Kidney tubule cell (primary cell): ENCODE measurements at places on chromosomes 7 and 10.

GRCh38 chr7:140333223-140333622, 65.1 kb downstream of the SLC37A3 start:
- no peak for DNase-seq

DNA sequence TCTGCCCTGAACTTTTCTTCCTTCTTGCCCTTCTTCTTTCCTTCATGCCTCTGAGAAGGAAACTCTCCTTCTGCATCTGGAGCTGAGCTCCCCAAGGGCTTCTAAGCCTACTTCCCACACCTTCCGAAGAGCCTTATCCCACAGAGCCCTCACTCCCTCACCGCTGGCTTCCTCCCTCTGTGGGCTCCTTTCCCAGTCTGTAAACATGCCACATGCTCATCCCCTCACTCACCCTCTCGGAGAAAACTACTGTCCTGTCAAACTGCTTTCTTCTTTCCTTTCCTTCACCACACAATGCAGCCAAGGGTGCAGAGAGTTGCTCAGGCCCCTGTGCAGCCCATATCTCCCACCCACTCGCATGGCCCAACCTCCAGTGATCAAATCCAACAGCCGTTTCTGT, 18.1 kb downstream of the ANKRD16 start:
- DNase-seq, result no peak

GRCh38 chr7:113698556-113699220, 220.1 kb downstream of the PPP1R3A start:
- DNase-seq, result peak; percentile 37

DNA sequence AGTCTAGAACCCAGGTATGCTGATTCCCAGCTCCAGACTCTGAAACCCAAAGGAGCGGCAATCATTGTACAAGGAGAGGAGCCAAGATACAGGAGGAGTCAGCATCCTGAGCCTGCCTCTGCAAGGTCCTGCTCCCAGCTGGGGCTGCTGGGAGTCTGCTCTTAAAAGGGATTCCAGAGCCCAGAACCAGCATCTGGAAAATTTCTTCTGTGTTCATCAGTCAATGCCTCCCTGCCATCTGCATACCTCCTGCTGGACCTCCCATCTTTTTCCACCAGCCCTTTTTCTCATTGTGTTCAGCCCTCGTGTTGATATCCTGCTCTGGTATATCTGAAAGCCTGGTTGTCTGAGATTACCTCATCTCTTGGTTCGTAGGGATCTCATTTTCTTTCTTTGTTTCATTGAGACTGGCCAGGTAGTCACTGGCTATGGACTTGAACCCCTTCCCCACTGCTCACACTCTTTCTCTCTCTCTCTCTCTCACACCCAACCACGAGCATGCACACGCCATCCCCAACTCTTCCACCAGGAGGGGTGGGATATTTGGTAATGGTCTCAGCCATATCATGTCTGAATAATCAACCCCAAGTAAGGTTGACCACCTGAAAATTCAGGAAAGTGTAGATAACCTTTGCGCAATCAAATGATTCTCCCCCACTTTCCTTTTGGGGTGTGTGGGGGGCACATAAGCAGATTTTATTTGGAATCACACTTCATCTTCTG, 608.8 kb downstream of the LRMDA start:
- no peak for DNase-seq

DNA sequence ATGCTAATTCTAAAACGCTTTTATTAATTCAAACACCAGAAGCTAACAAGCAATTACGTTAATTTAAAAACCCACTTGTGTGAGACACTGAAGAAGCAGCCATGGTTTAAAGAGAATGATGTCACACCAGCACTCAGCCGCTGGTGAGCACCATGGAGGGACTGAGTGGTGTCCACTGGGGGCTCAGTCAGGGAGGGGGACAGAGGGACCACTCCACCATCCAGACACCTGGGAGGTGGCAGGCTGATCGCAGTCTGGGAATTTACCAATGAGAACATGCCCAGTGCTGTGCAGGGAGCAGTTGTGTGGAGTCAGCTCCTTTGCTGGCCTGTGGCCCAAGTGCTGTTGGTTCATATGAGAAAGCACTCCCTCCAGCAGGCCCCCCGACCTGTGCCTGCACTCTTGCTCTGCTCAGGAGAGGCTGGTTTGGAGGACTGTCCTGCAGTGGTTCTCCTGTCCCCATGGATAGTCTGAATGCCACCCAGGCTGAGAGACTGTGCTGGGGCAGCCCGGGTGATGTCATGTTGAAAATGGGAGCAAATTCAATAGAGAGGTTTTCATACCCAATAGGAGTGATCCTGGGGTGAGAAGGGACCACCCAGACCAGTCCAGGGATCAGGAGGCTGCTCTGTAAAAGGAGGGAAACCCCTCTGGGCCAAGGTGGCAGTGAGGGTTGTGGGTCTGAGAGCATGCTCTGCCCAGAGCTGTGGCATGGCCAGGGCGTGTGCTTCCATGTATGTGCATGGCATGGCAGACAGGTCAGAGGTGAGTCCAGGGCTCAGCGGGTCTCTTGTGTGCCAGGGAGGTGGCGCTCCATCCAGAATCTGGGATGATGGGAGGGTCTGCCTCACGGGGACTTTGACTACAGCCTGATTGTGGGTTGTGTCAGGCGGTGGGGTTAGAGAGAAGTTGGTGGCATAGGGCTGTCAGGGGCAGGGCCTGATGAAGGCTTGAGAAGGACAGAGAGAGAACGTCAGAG, 12.7 kb downstream of the ADCY1 start:
- no peak for DNase-seq

DNA sequence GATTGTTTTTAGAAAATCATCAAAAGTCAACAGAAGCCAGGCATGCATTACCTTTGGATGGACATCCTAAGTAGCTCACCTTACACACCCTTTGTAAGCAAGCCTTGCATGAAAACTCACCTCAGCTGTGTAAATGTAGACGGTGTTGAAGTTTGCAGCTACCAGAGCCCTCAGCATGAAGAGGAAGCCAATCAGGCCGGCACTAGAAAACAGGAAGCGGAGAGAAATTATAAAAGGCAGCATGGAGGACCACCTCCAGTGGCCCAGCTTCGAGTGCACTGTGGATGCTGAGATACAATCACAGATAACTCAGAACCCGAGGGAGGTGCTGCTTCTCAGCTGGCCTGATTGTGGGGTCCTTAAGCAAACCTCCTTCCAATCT, 75.3 kb downstream of the SVOPL start:
- no peak for DNase-seq
